ENCODE measurements at places on chromosomes 13 and 19. TPM values are rescaled to one million over a fixed set of nuclear protein-coding genes. Genes with fewer than 3 reads are reported as not detected.

DNA sequence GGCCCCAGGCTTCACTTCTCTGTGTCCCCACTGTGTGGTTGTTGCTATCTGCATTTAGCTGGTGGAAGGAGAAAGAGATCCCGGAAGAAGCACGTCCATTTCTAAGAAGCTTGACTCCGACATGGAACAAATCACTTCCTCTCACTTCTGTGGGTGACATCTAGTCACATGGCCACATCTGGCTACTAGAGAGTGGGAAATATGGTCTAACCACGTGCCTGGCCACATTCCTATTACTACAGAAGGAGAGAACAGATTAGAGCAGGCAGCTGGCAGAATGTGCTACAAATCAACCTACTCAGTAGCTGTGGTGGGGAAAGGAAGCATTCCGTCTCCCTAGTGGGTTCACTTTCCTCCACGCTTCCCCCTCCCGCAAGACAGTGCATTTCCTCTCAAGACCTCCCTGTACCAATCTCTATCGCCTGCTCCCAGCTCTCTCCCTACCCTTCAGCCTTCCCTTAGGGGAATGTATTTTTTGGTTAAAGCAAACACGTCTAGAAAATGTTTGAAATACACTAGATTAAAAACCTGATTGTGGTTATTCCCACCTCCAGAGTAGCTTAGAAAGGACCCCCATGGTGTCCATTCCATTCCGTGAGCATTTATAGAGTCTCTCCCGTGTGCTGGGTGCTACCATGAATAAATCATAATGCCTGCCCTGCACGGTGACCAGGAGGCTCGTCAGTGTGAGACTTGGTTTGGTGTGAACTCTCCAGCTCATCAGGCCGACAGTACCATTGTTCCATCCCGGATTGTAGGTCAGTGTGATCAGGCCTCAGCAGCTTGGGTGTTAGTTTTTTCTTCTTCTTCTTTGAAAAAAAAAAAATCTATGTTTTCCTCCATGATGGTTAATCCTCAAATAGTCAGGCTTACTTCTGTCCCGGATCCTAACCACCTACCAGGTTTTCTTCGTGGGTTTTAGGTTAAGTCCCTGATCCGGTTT lies 8.0 kb upstream of the AMER2 start:
- no peak for DNase-seq

DNA sequence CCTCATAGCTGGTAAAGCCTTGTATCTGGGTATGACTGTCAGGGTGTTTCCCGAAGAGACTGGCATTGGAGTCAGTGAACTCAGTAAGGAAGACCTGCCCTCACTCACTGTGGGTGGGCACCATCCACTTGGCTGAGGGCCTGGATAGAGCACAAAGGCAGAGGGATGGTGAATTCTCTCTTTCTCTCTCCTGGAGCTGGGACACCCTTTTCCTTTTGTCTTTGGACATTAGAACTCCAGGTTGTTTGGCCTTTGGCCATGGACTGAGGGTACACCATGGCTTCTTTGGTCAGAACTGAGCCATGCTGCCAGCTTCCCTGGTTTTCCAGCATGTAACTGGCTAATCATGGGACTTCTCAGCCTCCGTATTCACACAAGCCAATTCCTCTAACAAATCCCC lies 4.6 kb upstream of the CEACAM1 start:
- no peak for DNase-seq

DNA sequence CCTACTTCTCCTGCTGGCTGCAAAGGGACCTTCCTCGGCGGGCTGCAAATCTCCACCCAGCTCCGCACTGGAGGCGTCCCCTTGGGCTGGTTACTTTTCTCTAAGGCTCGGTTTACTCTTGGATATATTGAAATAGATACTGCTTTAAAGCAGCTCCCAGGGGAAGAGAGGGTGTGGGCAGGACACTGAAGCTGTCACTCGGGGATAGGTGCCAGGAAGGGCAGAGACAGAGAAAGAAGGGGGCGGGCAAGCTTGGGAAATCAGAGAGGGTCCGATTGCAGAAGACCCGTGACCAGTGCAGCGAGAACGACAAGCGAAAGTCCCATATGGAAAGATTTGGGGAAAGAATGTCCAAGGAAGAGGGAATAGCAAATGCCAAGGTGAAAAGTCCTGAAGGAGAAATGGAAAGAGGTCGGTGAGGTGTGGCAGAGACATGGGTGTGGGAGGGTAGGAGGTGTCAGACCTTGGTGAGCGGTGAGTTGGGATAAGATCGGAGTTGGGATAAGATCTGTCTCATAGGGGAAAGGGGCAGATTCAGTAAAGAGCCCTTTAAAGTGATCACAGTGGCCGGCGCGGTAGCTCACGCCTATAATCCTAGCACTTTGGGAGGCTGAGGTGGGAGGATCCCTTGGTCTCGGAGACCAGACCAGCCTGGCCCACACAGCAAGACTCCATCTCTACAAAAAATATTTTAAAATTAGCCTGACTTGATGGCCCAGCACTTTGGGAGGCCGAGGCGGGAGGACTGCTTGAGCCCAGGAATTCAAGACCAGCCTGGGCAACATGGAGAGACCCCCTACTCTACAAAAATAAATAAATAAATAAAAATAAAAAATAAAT lies 618 bp downstream of the THSD8 start:
- DNase-seq = no peak

DNA sequence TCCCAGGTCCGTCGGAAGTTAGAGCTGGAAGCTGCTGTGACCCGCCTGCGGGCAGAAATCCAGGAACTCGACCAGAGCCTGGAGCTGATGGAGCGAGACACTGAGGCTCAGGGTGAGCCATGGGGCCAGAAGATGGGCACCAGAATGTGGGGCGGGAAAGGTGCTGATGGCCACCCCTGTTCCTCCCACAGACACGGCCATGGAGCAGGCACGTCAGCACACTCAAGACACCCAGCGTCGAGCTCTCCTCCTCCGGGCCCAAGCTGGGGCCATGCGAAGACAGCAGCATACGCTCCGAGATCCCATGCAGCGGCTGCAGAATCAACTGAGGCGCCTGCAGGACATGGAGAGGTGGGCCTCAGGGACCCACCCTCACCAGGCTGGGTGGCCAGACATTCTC lies 2.5 kb downstream of the HAUS5 start:
- no peak for DNase-seq

Gene CRX
- total RNA-seq = not detected

Gene CACNA1A
- 0.03 TPM for total RNA-seq

GRCh38 chr13:99812625-99813024 lies 158.9 kb downstream of the ZIC5 start:
- peak; percentile 18 for DNase-seq

- no peak for DNase-seq
Measured at GRCh38 chr13:24694907-24695306, 14.7 kb downstream of the ATP12A start.

DNA sequence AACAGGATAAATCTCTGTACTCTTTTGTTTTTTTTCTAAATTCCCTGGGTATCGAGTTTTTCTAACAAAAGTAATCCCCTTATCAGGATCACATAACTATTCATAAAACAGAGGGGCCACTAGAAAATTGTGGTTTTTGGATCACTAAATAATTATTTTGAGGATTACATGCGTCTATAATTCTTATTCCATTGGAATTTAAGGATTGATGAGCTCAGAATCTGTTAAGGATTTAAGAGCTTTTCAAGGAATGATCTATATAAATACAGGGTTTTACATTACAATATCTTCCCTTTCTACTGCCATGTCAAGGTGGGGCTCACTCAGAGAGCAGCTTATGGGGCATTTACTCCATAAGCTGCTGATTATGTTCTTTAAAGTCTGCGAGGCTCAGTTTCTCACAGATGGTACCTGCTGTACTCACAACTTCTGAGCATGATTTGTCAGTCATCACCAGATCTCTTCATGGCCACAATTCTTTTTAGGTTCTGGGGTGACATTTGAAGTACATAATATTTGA lies 449.8 kb downstream of the PCDH17 start:
- DNase-seq = no peak

Gene PRTN3
- not detected for total RNA-seq

DNA sequence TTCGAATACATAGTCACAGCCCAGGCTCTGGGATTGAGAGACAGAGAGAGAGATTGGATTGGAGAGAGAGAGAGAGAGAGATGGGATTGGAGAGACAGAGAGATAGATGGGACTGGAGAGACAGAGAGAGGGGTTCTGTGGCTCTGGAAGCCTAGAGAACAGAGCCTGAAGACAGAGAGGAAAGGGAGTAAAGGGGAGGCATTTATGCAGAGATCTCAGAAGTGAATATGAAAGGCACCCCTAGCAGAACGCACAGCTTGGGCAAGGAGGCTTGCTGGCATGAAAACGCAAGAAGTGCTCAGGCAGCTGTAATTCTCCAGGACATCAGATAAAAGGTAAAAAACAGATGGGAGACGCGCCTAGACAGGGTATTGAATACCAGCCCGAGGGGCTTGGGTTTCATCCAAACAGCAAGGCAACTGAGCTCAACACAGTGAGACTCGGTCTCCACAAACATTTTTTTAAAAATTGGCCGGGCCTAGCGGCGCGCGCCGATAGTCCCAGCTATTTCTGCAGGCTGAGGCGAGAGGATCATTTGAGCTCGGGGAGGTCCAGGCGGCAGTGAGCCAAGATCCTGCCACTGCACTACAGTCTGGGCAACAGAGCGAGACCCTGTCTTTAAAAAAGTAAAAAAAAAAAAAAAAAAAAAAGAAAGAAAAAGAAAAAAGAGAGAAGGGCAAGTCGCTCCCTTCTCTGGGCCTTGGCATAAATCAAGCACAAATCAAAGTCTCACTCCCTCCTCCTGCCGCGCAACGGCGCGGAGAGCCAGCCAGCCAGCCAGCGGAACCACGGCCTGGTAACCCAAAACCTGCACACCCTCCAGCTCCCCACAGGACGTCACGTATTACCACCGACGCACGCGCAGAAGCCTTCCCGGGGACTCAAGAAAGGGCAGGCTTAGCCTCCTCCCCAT lies 774 bp upstream of the PPP2R1A start:
- peak; percentile 70 for DNase-seq

DNA sequence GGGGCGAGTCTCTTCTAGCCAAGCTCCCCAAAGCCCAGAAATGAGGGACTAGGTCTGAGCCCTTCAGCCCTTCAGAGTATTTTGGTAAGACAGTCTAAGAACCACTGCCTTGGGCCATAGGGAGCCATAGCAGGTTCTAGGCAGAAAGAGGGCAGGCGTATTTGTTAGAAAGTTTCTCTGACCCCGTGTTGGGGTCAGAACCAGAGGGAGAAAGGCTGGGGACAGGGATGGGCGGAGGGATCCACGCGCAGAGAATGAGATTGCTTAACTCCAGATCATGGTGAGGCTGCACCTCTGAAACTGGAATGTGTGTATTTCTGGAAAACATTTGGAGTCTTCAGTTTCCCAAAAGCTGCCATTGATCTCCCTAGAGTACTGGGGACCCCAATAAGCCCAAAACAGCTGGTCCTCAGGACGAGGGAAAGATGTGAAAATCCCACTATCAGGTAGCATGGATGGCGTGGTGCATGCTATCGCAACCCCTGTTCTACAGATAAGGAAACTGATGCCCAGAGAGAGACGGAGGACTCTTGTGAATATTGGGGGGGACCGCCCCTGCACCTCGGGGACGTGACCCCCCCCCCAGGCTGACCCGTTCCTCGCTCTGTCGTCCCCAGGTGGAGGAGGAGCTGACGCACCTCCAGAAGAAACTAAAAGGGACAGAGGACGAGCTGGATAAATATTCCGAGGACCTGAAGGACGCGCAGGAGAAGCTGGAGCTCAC lies 703 bp upstream of the TPM4 start:
- DNase-seq = no peak

DNA sequence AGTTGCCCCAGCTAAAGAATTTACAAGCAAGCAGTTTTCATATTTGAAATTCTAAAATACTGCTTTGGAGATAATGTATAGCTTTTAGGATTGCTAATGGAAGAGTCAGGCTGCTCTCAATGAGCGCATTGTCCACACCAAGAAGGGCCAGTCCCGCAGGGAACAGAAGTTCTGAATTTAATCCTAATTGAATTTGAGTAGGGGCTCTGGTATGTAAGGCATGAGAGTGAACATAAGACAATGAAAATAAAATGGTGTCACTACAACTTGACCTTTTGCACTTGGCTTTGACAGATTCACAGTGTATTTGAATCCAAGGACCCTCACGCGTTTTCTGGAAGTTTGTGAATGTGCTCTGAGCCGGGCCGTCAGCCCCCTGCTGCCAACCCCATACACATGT lies 32.6 kb downstream of the RAB20 start:
- DNase-seq = no peak

- DNase-seq = no peak
Measured at GRCh38 chr13:48477191-48477855, 55.6 kb downstream of the RCBTB2 start.

Gene SYCN
- total RNA-seq = not detected

Gene CYP4F22
- 0.10 TPM for total RNA-seq

Gene LYL1
- total RNA-seq = 2.1 TPM

DNA sequence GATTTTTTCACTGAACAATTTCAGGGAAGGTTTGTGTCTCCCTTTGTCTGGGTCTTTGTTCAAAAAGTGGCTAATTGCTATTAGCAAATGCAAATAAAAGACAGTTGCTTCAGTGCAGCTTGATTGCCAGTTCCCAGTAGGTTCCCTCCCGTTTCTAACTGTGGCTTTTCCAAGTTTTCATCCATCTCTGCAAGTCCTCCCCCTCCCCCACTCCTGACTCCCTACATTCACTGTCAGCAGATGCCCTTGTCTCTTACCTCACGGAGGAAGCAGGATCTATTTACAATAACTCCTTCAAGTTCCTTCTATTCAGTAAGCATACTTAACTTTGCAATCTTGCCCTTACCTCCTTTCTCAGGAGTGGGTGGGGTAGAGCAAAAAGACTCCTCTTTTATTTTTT lies 55.4 kb upstream of the SCEL start:
- no peak for DNase-seq

GRCh38 chr13:36432106-36432544 lies at the start of gene CCNA1:
Gene CCNA1, plus strand, starts transcription at chr13:36432495. Its CDS starts 562 bp downstream, at chr13:36433057.
- DNase-seq = no peak

Gene ADGRE1
- total RNA-seq = not detected

Gene GAPDHS
- total RNA-seq = not detected

DNA sequence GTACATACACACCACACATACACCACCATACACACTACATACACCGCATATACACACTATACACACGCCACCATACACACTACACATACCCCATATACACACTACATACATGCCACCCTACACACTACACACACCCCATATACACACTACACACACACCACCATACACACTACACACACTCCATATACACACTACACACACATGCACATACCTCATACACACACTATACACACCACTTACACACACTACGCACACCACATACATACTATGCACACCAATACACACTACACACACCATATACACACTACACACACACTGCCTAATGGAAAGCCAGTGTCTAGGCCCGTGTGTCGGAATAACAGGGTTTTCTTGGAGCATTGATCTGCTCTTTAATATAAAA lies 27.5 kb downstream of the CRYL1 start:
- no peak for DNase-seq

DNA sequence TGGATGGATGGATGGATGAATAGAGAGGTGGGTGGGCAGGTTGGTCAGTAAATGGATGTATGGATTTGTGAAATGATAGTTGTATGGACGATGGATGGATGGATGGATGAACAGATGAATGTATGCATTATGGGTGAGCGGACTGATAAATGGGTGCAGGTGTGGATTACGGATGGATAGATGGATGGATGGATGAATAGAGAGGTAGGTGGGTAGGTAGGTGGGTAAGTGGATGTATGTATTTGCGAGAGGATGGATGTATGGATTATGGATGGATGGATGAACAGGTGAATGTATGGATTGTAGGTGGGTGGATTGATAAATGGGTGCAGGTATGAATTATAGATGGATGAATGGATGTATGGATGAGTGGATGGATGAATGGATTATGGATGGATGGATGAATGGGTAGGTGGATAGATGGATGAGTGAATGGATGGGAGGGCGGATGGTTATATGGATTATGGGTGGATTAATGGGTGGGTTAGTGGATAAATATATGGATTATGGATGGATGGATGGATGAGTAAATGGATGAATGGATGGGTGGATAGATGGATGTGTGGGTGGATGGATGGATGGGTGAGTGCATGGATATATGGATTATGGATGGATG lies 37.0 kb upstream of the TNFAIP8L1 start:
- no peak for DNase-seq

Data from foreskin keratinocyte (primary cell).